ENCODE measurements at places on chromosomes 4 and X. TPM values are rescaled to one million over a fixed set of nuclear protein-coding genes. Genes with fewer than 3 reads are reported as not detected.
A peak's percentile ranks its signal among the peaks of the same experiment; 100 is the strongest.

- no peak for ATAC-seq
These were observed 33.9 kb upstream of the BMP2K start for GRCh38 chr4:78742300-78742699.

DNA sequence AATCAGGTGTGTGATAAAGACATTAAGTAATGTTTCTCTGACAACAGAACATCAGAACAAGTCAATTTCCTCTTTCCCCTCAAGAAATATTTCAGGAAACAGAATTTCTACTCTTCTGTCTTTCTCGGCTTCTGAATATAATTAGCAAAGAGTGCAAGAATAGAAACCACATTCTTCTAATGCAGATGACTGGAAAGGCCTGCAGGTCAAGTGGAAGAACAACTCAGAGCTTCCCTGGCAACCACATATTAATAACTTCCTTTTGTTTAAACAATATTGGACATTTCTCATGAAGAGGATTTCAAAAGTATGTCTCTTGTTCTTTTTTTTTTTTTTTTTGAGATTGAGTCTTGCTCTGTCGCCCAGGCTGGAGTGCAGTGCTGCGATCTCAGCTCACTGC, 225.5 kb downstream of the PARM1 start:
- no peak for ATAC-seq

GRCh38 chr4:156837625-156838345, 133.8 kb downstream of the PDGFC start:
- no peak for ATAC-seq

GRCh38 chr4:104677116-104677515, 182.4 kb upstream of the CXXC4 start:
- ATAC-seq: no peak

DNA sequence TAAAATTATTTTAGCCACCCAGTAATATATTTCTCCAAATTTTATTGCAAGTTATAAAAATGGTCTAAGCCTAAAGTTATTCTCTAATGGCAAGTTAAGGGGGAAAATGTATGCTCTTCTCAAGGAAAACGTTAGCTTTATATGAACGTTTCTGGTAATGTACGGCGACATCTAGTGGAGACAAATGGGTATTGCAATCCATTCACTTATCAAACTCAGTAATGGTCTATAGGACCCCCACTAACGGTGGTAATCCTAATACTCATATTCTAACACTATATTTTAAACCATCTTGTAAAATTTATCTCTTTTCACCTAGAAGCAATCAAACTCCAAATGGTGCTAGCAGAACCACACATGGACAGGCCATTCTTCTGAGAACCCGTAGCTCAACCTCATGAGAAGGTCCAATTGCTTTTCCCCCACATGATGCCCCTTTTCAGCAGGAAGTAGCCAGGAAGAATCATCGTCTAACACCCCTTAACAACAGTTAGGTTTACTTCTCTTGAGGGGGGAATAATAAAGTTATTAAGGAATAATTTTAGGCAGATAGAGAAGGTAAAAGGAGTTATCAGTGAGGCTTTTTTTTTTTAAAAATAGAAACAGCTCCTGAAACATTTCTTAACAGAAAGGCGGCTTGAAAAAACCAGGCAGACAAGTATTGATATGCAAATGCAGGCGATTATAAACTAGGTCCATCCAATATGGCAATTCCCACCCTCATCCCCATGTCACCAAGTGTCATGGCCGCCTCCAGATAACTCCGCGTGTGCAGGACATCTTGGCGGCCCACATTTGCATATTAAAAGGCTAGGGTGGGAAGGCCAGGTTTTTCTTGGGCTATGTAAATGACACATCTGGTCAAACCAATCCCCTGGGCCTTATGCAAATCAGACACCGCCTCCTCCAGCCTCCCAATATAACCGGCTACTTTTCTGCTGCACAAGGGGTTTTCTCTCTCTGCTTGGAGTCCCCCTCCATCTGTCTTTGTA, 35.0 kb downstream of the NUDT11 start:
- ATAC-seq: no peak

GRCh38 chr4:40908297-40908696, 158.5 kb downstream of the NSUN7 start:
- ATAC-seq: peak; percentile 93

The ZCCHC13 gene
- total RNA-seq: not detected

The MAGEB10 gene
- total RNA-seq: not detected

Data from esophagus mucosa (tissue), 1 donor.